ENCODE measurements at places on chromosomes 4 and X. TPM values are rescaled to one million over a fixed set of nuclear protein-coding genes. Genes with fewer than 3 reads are reported as not detected.

GRCh38 chr4:149885896-149886295 lies 70.3 kb upstream of the IQCM start:
- no peaks in the 10 kb centered on the region for H3K27me3 ChIP-seq
- DNase-seq = no peak
- H3K36me3 ChIP-seq = no peaks in the 10 kb centered on the region
- no peaks in the 10 kb centered on the region for H3K4me1 ChIP-seq
- no peak overlapping the region for H3K27ac ChIP-seq

GRCh38 chrX:149286940-149287349 lies 218.2 kb downstream of the IDS start:
- no peaks in the 10 kb centered on the region for H3K4me1 ChIP-seq
- H3K4me3 ChIP-seq = no peak overlapping the region
- H3K27ac ChIP-seq = no peak overlapping the region

DNA sequence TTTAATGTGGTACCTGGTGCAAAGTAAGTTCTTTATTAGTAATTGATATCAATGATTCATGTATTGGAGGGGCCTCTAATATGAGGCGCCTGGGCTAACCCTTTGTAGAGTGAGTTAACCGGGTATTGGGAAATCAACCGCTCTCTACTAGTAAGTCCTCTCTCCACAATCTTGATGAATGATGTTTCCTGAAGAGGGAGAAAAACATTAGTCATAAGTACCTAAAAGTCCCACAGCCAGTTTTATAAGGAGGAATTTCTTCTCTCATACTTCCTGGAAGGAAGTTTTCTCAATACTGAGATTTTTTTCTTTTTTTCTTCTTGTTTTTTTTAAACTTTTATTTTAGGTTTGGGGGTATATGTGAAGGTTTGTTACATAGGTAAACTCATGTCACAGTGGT lies 62.3 kb downstream of the AGTR2 start:
- H3K27me3 ChIP-seq = no peaks in the 10 kb centered on the region
- H3K27ac ChIP-seq = no peak overlapping the region
- H3K4me3 ChIP-seq = no peak overlapping the region
- DNase-seq = no peak

- no peak overlapping the region for H3K27ac ChIP-seq
- H3K36me3 ChIP-seq = no peaks in the 10 kb centered on the region
- H3K4me3 ChIP-seq = no peak overlapping the region
- DNase-seq = no peak
- H3K4me1 ChIP-seq = no peaks in the 10 kb centered on the region
Measured at GRCh38 chrX:131607792-131608369, 64.0 kb downstream of the OR13H1 start.

DNA sequence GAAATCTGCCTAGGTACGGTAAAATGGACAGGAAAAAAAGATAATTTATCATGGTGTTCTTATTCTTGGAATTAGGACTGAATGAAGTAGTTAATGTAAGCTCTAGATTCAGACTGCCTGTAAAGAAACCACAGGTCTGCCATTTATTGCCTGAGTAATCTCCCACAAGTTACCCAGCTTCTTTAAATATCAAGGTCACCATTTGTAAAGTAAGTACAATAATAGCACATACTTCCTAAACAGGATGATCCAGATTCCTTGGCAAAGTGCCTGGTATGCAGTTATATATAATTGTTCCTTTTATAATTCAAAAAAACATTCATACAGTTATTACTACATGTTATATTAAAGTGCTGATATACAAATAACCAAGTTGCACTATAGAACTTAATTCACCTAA lies 368.6 kb downstream of the HNRNPD start:
- DNase-seq = no peak
- peaks cover 25% of the 10 kb centered on the region for H3K27me3 ChIP-seq
- H3K36me3 ChIP-seq = peaks cover 5% of the 10 kb centered on the region
- no peak overlapping the region for H3K4me3 ChIP-seq

- H3K4me3 ChIP-seq = no peak overlapping the region
- H3K27ac ChIP-seq = no peak overlapping the region
- DNase-seq = no peak
- H3K36me3 ChIP-seq = peaks cover 6% of the 10 kb centered on the region
- no peaks in the 10 kb centered on the region for H3K27me3 ChIP-seq
Measured at GRCh38 chr4:67743194-67743593, 11.0 kb downstream of the GNRHR start.

DNA sequence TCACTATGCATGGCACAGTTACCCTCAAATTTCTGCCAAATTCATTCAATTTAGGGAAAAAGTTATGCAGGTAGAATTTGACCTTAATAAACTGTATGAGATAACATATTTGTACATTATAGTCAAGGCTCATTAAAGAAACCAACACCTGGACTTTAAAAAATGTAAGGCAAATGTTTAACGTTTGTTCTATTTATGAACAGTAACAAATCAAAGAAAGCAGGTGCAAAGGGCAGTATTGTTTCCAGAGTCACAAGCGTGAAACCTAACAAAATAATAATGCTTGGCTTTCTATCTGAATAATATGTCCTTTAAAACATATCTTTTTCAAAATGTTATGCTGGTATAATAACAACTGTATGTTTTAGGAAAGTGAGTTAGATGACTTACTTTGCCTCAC lies 41.2 kb downstream of the LIN54 start:
- H3K4me1 ChIP-seq = no peaks in the 10 kb centered on the region
- no peak overlapping the region for H3K4me3 ChIP-seq
- peaks cover 31% of the 10 kb centered on the region for H3K36me3 ChIP-seq
- H3K27ac ChIP-seq = no peak overlapping the region

GRCh38 chrX:117653396-117653795 lies 463.2 kb downstream of the KLHL13 start:
- no peak overlapping the region for H3K27ac ChIP-seq
- no peaks in the 10 kb centered on the region for H3K4me1 ChIP-seq
- no peaks in the 10 kb centered on the region for H3K27me3 ChIP-seq
- H3K36me3 ChIP-seq = no peaks in the 10 kb centered on the region

DNA sequence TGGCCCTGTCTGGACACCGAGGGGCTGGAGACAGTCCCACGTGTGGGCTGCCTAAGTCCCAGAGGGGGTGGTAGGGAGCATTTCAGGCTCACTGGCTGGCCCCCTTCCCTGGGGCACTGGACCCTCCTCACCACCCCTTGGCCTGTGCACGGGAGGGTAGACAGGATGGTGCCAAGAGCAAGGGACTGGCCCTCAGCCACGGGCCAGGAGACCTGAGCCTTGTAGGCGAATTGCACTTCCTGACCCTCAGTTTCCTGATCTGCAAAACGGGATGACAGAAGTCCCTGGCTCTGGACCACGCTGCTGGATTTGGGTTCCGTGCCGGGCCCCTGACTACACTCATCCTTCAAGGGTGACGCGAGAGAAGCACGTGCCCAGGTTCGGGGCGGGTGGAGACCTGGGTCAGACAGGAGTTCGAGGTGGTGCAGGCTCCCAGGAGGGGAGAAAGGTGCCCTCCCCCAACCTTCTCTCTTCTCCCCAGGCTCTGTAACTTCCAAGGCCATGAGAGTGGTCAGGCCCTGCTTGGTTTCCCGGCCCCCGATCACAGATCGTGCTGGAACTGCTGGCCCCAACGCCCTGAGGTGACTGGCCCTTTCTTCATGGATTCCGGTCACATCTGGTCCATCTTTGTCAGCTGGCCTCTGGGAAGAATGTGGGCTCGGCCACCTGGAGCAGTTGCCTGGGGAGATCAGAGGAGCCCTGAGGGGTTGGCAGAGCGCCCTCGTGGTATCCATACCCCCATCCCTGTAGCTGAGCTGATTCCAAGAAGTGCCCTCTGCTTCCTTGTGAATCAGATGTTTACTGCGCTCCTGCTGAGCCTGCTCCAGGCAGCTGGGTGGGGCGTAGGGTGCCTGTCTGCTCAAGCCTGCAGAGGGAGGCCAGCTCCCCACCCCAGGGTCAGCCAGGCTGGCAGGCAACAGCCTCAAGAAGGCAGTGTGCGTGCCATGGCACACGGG lies 3.3 kb downstream of the SH3BP2 start:
- peak overlapping the region; percentile 88 for H3K4me3 ChIP-seq
- H3K27ac ChIP-seq = no peak overlapping the region
- H3K4me1 ChIP-seq = peaks cover 73% of the 10 kb centered on the region
- H3K36me3 ChIP-seq = no peaks in the 10 kb centered on the region
- H3K27me3 ChIP-seq = no peaks in the 10 kb centered on the region
- DNase-seq = no peak

GRCh38 chr4:103915224-103915869 lies 195.6 kb upstream of the TACR3 start:
- H3K4me3 ChIP-seq = no peak overlapping the region
- no peak overlapping the region for H3K27ac ChIP-seq
- no peaks in the 10 kb centered on the region for H3K4me1 ChIP-seq

GRCh38 chr4:154049457-154050181 lies 260.7 kb upstream of the SFRP2 start:
- H3K27me3 ChIP-seq = no peaks in the 10 kb centered on the region
- no peaks in the 10 kb centered on the region for H3K36me3 ChIP-seq
- DNase-seq = no peak
- H3K27ac ChIP-seq = no peak overlapping the region
- H3K4me3 ChIP-seq = no peak overlapping the region

GRCh38 chrX:13747836-13748235 lies 13.3 kb downstream of the OFD1 start:
- no peak overlapping the region for H3K4me3 ChIP-seq
- H3K36me3 ChIP-seq = peaks cover 8% of the 10 kb centered on the region
- peaks cover 48% of the 10 kb centered on the region for H3K4me1 ChIP-seq
- H3K27me3 ChIP-seq = no peaks in the 10 kb centered on the region

DNA sequence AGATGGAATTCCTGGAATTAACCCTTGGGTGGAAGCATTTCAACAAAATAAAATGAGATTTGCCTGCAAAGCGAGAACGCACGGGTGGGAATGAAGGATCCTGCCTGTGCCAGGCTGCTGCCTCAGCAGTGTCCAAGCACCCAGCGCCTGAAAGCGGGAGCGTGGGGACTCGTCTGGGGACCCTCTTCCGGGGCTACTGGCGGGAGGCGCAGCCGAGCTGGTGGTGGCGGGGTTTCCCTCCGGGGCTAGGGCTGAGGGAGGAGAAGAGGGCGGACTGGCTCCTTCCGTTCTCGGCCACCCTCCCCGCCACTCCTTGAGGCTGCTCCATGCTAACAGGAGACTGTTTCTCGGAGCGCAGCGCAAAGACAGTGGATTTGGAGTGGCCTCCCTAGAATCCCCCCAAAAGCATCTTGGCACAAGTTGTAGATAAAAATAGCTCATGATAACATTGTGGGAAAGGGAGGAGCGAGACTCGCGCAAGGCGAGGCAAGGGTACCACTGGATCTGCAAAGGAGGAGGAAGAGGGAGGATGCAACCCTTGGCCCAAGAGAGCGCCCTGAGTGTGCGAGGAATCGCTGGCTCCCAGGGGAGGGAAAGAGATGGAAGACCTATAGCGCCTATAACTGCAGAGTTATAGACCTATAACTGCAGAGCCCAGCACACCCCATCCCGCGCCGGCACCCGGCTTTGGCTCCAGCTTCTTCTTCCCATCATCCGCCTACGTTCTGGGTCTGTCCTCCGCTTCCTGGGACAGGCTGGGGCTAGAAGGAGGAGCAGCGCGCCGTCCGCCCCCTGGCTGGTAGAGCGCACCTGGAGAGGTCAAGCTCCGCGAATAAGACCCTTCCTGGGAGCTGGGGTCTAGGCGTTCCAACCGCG lies 1.3 kb downstream of the HS3ST1 start:
- H3K4me1 ChIP-seq = peaks cover 69% of the 10 kb centered on the region
- H3K4me3 ChIP-seq = peak overlapping the region; percentile 97
- H3K27ac ChIP-seq = peak overlapping the region; percentile 57
- H3K36me3 ChIP-seq = peaks cover 4% of the 10 kb centered on the region

DNA sequence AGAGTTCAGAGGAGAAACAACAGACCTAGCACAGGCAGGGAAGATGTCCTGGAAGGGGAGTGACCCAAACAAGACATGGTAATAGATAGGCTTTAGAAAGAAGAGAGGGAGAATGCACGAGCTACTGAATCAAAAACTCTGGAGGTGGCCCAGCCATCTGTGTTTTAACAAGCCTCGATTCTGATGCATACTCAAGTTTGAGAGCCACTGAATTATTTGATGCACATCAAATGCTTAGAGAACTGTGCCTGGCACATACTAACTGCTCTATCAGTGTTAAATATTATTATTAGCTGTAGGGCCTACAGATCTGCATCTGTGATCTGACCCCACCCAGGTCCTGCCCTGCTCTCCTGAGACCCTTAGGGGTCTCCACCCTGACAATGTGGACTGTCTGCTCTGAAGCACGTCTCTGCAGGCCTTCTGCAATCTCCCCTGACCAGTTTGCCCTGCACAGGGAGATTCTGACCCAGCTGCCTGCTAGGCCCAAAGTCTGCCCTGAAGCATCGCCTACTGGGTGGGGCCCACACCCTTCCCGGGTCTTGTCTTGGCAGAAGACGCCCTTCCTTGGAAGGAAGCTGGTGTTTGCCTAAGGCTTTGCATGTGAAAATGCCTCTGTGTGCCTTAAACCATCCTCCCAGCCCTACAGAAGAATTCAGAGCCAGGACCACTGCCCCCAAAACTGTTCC lies 201.5 kb upstream of the KLF3 start:
- DNase-seq = no peak
- H3K4me3 ChIP-seq = no peak overlapping the region
- H3K4me1 ChIP-seq = no peaks in the 10 kb centered on the region
- peaks cover 6% of the 10 kb centered on the region for H3K36me3 ChIP-seq
- no peaks in the 10 kb centered on the region for H3K27me3 ChIP-seq

DNA sequence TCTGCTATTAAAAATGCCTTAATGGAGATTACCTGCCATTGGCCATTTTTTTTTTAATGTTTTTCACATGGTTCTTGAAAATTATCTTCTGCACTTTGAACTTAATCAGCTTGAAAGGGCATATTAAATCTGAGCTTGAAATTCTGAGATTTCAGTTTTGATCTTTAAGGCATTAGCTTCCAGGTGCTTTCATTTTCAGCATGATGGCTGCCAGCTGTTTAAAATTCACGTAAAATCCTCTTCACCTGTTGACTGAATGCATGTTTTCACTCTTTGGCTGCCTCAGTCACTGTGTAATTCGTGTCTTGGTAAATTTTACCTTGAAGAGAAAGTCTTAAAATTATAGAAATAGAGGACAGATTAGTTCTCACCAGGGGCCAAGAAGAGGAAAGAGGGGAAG lies 39.6 kb downstream of the SMAD1 start:
- H3K27ac ChIP-seq = no peak overlapping the region
- H3K36me3 ChIP-seq = no peaks in the 10 kb centered on the region
- H3K4me3 ChIP-seq = peak overlapping the region; percentile 30
- H3K27me3 ChIP-seq = peaks cover 5% of the 10 kb centered on the region
- peaks cover 6% of the 10 kb centered on the region for H3K4me1 ChIP-seq

Gene SCRG1
- not detected for polyA plus RNA-seq

Gene HTR2C
- not detected for polyA plus RNA-seq

Gene P2RY10
- polyA plus RNA-seq = 292 TPM
